Activated T-cell treated with anti-CD3 and anti-CD28 coated beads, Interleukin-2, amount 50 U/mL, for 24 hours (primary cell): ENCODE measurements at places on chromosomes 12 and 14.

DNA sequence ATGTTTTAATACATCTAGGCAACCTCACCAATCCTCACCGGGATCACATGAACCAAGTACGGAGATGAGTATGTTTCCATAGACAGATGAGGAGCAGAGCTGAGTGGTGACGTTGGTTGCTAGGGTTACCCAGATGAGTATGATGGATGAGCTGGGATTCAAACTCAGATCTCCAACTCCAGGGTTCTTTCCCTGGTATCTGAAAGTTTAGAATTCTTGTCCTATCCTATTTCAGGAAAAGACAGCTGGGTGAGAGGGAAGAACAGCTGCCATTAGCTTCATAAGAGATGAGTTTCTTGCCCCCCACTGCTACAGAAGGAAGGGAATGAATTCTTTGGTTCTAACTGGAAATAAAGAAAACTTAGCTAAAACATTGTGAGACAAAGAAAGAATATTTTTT lies 728.9 kb upstream of the TBX3 start:
- no peak for DNase-seq

GRCh38 chr12:42776396-42776795 lies 186.8 kb upstream of the PRICKLE1 start:
- DNase-seq = no peak

DNA sequence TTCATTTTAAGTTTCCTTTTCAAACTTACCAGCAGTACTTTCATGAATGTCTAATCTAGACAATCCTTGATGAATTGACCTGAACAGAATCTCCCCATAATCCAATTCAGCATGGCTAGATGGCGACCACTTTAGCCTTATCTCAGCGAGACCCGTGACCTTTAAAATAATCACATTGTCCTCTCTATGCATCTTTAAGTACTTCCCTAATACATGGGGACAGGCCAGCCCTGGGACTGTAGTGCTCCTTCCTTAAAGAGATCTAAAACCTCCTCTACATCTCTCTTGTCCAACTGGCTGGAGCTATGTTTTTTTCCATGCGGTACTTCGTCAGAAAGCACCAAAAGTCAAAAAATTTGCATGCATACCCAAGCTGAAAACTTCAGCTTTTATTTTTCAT lies 746.0 kb downstream of the VRK1 start:
- no peak for DNase-seq

- no peak for DNase-seq
Measured at GRCh38 chr12:88113871-88114270, 28.0 kb downstream of the CEP290 start.
